ENCODE measurements at places on chromosomes 5 and 9. TPM values are rescaled to one million over a fixed set of nuclear protein-coding genes. Genes with fewer than 3 reads are reported as not detected.

Gene ENTPD2
- total RNA-seq = 1.5 TPM

Gene CCDC192
- not detected for total RNA-seq

Gene ZNF300
- 1.1 TPM for total RNA-seq

Gene LRRC70
- 0.77 TPM for total RNA-seq

Gene IQGAP2
- total RNA-seq = 4.1 TPM

Gene WNT8A
- not detected for total RNA-seq

Gene KCTD16
- total RNA-seq = 0.08 TPM

Gene SNAPC3
- total RNA-seq = 32.2 TPM

Gene MARVELD2
- 0.96 TPM for total RNA-seq

Gene SLC34A3
- not detected for total RNA-seq

Gene FST
- 2.0 TPM for total RNA-seq

Gene SEC61B
- 39.8 TPM for total RNA-seq

Gene LHX6
- total RNA-seq = 4.4 TPM

Gene PCBD2
- 26.3 TPM for total RNA-seq

Gene SPAAR
- total RNA-seq = 6.5 TPM

Gene ELP1
- 21.4 TPM for total RNA-seq

Gene CFAP157
- not detected for total RNA-seq

Data from left ventricle myocardium inferior (tissue), 1 donor.